IMR-90 (cell line): ENCODE measurements at places on chromosomes 2 and 18. TPM values are rescaled to one million over a fixed set of nuclear protein-coding genes. Genes with fewer than 3 reads are reported as not detected.

Gene RGPD6
- 10.6 and 23.3 TPM in 2 replicates for total RNA-seq

Gene FAM237A
- not detected in 2 replicates for total RNA-seq

Gene TEKT4
- not detected in 2 replicates for total RNA-seq

Gene SPP2
- total RNA-seq: not detected in 2 replicates

Gene ATOH8
- total RNA-seq: 7.8 and 7.9 TPM in 2 replicates

Gene TRIB2
- 12.7 and 16.1 TPM in 2 replicates for total RNA-seq

Gene CRYGB
- total RNA-seq: not detected in 2 replicates

Gene SPEG
- 6.8 and 7.8 TPM in 2 replicates for total RNA-seq
